DMS153 (cell line): ENCODE measurements at places on chromosomes 7 and 10.

- DNase-seq = no peak
Measured at GRCh38 chr10:114515298-114515914, 111.1 kb upstream of the AFAP1L2 start.

GRCh38 chr7:111364413-111364812, 197.9 kb downstream of the IMMP2L start:
- DNase-seq = no peak

DNA sequence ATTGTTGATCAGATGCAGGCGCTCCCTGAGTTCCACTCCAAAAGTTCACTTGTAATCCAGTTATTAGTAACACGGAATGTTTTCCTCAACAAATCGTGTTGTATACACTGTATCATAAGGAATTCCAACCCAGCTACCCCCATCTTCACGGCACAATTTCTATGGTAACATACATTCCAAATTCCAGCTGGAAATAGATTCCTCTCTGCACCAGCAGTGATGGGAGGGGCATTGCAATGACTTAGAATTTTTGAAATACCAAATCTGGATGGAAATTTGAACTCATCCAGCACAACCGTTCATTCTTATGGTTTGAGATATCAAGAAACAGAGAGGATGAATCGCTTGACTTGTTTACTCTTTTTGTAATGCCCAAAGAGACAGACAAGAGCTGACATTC, 38.9 kb upstream of the RHEB start:
- DNase-seq = no peak

GRCh38 chr10:69858201-69858600, 56.5 kb downstream of the COL13A1 start:
- DNase-seq = no peak

DNA sequence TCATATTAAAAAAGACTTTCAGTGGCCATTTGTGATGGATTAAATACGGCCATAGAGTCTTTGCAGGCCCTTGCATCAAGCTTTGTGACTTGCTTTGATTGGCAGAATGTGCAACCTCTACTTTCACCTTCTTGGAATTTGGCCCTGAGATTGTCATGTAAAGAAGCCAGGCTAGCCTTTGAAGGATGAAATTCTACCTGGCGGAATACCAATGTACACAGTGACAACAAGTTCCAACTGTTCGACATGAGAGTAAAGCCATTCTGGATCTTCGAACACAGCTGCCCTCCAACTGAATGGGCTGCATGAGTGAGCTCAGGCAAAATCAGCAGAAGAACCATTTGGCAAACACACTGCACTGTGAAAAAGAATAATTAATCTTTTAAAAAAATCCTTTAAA, 321.3 kb downstream of the PHF14 start:
- DNase-seq = no peak

DNA sequence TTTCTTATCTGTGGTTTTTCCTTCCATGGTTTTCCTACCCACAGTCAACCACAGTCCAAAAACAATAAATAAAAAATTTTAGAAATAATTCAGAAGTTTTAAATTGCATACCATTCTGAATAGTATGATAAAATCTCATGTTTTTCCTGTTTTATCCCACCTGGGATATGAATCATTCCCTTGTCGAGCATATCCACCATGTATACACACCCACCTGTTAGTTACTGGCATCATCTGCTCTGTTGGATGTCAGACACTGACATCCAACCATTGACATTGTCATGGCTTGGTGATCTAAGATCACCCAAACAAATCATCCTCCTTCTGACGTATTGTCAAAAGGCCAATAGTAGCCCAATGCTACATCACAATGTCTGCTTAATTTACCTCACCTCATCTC, 749.8 kb downstream of the TNS3 start:
- no peak for DNase-seq

DNA sequence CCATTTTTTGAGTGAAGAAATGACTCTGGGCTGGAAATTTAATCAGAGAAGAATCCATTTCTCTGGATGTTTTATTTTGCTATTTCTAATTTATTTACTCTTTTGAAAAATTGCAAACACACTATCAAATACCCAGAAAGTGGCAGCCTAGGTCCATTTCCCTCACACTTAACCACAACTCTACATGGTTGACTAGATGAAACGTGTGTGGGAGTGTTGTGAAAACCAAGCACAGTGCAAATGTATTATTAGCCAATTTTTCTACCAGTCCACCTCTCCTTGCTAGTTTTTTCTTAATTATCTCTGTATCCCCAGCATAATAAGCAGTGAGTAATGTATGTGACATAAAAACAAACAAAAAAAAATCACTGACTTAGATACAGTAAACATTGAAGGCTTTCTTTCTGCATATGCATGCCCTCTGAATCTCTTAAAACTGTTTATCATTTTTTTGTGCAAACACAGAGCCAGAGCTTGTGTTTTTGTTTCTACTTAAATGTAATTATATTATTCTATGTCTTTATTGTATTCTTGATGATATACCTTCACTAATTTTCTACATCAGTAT, 30.9 kb downstream of the SCIN start:
- no peak for DNase-seq

DNA sequence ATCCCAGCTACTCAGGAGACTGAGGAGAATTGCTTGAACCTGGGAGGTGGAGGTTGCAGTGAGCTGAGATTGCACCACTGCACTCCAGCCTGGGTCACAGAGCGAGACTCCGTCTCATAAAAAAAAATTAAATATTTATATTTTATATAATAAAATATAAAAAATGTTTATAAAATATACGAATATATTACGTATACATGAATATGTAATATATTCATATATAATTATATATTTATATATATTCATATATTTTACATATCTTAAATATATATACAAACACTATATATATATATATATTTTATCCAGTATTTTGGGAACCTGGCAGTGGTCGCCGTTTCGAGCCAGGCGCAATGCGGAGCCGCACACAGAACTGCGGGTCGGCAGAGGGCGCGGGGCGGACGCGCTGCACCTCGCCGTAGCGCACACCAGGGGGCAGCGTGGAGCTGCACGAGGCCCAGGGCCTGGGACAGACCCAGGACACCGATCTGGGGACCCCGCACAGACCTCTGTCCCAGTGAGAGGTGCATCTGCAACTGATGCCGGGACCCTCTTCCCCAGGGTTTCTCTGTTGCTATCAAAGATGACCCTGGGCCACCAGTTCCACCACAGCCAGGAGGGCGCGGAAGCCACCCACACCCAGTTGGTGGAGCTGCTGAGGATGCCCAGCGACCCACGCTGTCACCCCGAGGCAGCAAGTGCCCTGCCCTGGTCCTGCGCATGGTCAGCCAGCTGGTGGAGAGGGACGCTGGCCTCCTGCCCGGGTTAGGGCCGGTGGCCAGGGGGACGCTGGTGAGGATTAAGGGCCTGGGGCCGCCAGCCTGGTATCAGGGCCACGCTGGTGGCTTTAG, 22.7 kb downstream of the AP5Z1 start:
- no peak for DNase-seq

DNA sequence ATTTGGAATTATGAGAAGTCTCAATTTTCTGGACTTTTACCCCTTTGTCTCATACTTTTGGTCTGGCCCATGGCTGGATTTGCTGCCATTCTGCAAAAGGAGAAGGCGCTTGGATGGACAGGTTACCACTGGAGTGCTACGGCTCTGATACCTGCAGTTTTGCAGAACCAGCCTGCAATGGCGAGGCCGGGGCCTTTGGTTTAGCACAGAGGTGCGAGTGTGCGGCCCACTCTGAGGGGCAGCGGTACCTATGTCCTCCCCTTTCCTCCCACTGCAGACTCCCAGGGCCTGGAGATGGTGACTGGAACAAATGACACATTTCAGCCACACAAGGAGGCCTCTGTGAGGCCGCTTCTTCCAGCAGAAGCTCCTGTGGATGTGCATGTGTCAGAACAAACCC, 11.9 kb downstream of the ZNF777 start:
- DNase-seq = no peak

GRCh38 chr7:120877701-120878100, 19.8 kb upstream of the TSPAN12 start:
- DNase-seq = no peak

- DNase-seq = no peak
Measured at GRCh38 chr10:90801608-90802007, 56.2 kb downstream of the HTR7 start.

GRCh38 chr7:13979671-13980435, 9.6 kb downstream of the ETV1 start:
- no peak for DNase-seq

- DNase-seq = no peak
Measured at GRCh38 chr10:92146107-92146506, 144.8 kb downstream of the CPEB3 start.

GRCh38 chr10:32144817-32145688, 88.8 kb upstream of the KIF5B start:
- no peak for DNase-seq

DNA sequence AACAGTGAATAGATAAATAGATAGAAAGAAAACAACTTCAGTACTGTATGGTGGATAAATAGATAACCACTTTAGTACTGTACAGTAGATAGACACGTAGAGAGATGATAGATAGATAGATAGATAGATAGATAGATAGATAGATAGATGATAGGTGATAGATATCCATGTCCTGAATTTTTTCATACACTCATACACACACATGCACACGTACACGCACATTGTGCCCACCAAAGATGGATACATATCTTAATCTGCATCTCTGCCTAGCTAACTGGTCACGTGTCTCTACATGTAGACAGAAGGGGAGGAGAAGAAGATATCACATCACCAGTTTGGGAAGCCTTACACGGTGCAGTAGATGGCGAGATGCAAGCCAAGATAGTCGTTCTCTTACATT, 99.2 kb downstream of the ARID5B start:
- DNase-seq = no peak

DNA sequence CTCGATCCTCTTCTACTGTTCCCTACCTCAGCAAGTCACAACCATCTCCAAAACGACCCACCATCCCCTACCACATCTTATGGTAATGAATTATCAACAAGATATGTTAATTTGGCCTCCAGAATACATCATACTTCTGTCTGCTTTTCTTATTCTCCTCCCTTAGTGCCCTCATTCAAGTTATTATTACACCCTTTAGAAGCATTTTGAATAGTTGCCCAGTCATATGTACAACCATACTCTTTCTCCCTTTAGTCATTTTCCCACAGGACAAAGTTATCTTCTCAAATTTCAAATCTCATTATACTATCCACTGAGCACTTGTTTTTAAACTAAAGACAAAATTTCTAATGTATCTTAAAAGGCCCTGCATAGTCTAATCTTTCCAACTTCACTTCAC, 71.0 kb downstream of the GNAT3 start:
- DNase-seq = no peak

GRCh38 chr7:121297843-121298242, 31.0 kb upstream of the WNT16 start:
- no peak for DNase-seq

DNA sequence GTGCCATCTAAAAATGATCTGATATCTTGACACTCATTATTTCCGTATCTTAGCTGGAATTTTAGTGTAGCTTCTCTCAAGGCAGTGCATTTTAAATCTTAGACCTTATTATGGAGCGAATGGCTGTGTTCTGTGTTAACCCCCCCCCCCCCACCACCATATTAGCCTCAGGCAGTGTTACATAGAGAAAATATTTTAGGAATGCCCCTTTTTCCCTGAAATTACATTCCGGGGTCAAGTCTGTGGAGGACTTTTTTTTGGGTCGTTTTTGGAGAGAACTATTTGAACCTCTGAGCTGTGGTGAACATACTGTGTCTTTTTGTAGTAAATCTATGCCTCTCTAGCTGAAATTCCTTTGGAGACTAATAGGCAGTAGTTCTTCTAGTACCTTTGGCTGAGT, 3.1 kb downstream of the CCDC126 start:
- DNase-seq = no peak

- no peak for DNase-seq
Measured at GRCh38 chr7:81433692-81434331, 336.0 kb downstream of the HGF start.

DNA sequence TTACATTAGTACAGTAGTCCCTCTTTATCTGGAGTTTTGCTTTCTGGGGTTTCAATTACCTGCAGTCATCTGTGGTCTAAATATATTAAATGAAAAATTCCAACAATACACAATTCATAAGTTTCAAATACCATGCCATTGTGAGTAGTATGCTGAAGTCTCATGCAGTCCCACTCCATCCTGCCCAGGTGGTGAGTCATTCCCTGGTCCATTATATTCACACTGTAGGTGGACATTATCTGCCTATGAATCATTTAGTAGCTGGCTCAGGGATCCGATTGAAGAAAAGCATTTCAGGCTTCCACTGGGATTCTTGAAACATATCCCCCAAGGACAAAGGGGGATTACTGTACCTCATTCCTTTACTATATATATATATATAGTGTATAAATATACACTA, 298.2 kb upstream of the GALNT17 start:
- no peak for DNase-seq

- DNase-seq = no peak
Measured at GRCh38 chr10:128574581-128575210, 448.5 kb upstream of the MKI67 start.

DNA sequence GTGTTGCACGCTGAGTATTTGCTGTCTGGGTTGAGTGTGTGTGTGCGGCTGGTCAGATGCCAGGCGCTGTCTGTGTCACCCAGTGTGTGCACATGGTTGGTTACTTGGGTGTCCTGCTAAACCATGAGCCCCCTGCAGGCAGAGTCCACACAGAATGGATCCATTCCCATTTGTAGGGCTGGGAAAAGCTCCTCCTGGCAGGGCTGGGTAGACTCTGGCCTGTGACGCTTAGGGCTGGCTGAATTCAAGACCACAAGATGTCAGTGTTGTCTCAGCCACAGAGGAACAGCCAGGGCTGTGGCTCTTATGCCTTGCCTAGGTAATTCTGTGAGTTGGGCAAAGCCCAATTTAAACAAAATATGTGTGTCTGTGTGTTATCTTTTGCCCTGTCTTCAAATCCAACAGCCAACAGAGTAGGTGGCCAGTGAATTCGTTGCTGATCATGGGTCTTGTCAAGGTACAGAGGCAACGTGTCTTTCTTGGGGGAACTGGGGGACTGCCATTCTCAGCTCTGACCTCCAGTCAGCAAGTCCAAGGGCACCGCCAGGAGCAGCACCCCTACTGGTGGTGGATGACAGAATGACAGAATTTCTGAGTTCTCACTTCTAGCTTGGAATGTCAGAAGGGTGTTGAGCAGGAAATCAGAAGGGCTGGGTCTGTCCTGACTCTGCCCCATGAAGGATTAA, 285.1 kb downstream of the CCSER2 start:
- peak; percentile 74 for DNase-seq

- no peak for DNase-seq
Measured at GRCh38 chr10:54284526-54285193, 516.4 kb downstream of the PCDH15 start.

- DNase-seq = no peak
Measured at GRCh38 chr10:30759423-30759822, 129.9 kb upstream of the LYZL2 start.
